ENCODE measurements at places on chromosomes 5 and 9.

GRCh38 chr9:26058111-26058895, 380.1 kb upstream of the TUSC1 start:
- DNase-seq = no peak

DNA sequence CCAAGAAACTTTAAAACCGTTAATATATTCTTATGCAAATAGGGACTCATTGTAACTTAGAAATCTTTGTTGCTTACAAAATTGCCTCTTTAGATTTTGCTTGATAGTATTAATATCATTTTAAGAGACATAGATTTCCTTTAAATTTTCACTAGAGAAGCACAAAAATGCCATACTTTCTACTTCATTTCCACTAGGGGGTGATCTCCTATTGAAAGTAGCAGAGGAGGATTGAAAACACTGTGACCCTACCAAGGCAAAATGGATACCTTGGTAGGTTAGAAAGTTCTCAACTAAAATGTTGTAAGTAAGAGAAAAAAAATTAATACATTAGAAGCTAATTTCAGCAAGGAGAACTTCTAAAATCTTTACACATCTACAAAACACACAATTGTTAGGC, 204.9 kb downstream of the CHSY3 start:
- DNase-seq = peak; percentile 23

DNA sequence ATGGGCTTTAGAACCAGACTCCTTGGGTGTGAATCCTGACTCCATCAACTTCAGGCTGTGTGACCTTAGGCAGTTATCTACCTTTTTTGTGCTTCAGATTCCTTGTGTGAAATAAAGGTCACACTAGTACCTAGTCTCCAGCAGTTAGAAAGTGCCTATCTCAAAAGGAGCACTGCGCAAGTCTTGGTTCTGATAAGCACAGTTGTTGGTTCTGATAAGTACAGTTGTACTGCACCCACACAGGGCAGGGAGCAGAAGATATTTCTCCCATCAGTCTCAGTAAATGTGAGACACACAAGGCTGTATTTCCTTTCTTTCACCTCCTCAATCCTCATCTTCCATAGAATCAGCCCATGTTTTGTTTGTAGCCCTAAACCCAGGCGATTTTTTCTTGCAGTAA, 116.6 kb upstream of the DPYSL3 start:
- no peak for DNase-seq

DNA sequence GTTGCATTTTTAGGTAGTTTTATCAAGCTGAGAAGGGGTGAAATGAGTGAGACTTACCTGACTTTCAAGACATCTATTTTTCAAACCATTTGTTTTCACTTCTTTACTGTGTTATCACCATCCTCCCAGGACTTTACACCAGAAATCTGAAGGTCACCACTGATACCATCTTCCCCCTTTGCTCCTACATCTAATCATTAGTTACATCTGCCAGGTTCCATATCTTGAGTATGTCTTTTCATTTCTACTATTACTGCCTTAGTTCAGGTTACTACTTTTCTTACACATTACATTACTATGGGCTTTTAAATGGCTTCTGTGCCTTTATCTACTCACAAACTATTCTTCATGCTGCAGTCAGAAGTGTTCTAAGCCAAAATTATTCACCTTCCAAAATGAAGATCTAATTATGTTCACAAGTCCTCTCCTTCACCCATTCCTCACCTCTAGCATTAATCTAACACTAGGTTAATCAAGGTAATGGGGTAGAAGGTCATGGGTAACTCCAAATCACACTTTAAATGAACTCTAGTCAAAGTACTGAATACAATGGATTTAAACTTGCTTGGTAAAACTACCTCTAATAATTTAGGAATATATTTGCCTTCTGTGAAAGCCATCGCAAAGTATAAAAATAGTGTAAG, 2.1 kb upstream of the HSDL2 start:
- DNase-seq = no peak

DNA sequence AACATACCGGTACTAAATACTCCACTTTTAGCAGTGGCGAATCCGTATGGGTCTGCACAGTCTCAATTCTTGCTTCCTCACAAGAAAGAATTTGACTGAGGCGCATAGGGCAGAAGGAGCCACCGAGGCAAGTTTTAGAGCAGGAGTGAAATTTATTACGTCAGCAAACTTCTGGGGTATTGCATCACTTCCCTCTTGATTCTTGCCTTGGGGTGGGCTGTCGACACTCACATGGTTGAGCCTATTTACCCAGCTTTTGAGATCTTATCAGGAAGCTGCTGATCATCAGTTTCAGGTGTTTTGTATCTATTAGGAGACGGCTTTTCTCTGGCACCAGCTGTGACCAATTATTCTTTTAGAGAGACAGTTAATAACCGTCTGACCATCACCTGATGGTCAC, 111.5 kb upstream of the CCNH start:
- no peak for DNase-seq

Measured in CD4-positive, alpha-beta memory T cell (primary cell).